HepG2 (cell line): ENCODE measurements at places on chromosomes 1 and 21. TPM values are rescaled to one million over a fixed set of nuclear protein-coding genes. Genes with fewer than 3 reads are reported as not detected.
A peak's percentile ranks its signal among the peaks of the same experiment; 100 is the strongest.

DNA sequence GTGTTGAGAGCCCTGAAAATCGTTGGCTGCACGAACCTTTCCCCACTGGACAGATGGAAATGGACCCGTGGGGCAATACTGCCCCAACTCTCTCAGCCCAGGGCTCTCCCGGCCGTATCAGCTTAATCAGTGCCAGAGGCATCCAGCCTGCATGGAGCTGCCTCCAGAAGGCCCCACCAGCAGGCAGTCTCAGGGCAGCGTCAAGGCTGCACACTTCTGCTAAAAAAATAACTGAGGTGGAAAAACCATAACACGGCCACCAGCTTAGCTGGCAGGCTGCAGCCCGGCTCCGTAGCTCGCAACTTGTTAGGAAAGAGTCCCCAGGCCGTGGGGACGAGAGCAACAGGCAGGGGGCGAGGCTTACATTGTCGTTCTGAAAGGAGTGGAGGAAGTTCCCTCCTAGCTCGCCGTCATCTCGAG is 27.9 kb downstream of the MRPL37 start:
- DNase-seq = no peak

Gene DMRTB1
- polyA plus RNA-seq = not detected in 2 replicates

Gene KIF26B
- 0.08 and 0.09 TPM in 2 replicates for polyA plus RNA-seq

DNA sequence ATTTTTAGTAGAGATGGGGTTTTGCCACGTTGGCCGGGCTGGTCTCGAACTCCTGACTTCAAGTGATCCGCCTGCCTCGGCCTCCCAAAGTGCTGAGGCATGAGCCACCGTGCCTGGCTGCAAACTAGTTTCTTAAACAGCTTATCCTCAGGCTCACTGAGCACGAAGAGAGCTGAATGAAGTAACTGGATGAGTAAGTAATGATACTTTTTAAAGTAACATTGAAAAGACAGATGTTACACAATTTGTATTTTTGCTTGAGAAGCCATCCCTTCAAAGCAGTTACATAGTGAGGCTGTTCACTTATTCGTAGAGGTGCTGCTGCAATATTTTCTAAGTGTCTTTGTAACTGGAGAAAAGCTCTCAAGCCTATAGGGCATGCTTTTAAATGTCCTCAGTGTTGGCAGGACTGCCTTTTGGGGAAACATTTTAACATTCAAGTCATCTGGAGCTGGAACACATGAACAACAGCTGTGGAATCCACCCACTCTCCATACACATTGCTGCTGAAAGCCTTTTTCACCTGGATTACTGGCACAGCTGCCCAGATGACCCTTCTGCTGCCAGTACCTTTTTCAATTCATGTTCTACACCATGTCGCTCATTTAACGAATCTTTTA is 2.7 kb upstream of the YBX1 start:
- DNase-seq = no peak

GRCh38 chr21:44615911-44616590 is 4.2 kb downstream of the KRTAP10-8 start:
- DNase-seq = no peak

DNA sequence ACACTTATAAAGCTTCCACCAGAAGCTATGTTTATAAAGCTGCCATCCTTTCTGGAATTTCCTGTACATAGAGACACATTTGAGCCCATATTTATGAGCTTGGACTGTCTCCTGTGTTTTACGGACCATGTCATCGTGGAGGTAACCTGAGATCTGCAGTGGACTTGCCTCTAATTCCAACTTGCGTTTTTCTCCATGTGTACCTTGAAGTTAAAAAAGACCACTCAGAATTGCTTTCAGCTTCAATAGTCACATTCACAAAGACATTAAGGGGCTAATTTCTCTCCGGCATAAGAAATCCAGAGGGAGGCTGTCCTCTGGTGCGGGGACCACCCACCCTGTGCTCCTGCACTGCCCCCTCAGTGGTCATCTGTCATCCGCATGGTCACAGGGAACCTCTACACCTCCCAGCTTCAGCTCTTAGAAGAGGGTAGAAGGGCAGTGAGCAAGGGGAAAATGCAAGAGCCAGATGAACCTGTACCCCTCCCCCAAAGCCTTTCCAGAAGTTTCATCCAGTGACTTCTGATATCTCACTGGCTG is 521.4 kb upstream of the CAMK1G start:
- DNase-seq = no peak

Gene CLDN8
- polyA plus RNA-seq = not detected in 2 replicates

- DNase-seq = no peak
Measured at GRCh38 chr1:204705888-204706837, 20.6 kb upstream of the LRRN2 start.

- DNase-seq = no peak
Measured at GRCh38 chr1:226360106-226360746, 47.7 kb downstream of the PARP1 start.

DNA sequence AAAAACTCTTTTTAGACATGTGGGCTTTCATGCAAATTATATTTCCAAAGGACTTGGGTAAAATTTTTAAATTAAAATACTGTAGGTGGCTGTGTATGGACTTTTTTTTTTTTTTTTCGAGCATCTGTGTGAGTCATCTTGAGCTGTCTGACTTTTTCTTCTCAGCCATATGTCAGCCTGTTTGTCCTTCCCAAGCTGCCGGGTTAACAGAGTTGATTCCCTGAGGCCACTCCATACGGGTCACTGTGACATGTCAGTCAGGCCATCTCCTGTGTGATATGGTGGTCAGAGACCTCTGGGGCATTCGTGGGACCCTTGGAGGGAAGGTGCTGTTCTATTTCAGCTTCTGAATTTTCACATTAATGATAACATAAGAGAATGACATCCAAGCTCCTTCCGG is 148.3 kb downstream of the KCNJ6 start:
- no peak for DNase-seq

DNA sequence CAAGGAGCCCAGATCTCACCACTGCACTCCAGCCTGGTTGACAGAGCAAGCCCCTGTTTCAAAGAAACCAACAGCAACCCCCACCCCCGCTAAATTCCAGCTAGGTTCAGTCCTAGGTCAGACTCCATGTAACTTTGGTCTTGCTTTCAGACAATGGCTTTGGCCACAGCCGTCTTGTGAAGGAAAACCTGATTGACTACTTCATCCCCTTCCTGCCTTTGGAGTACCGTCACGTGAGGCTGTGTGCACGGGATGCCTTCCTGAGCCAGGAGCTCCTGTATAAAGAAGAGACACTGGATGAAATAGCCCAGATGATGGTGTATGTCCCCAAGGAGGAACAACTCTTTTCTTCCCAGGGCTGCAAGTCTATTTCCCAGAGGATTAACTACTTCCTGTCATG is 12.9 kb downstream of the TOR3A start:
- DNase-seq = no peak

GRCh38 chr1:2796890-2797740 is 4.4 kb downstream of the TTC34 start:
- DNase-seq = no peak

- DNase-seq = no peak
Measured at GRCh38 chr1:62998845-62999649, 215.1 kb downstream of the ATG4C start.

GRCh38 chr1:79369091-79369490 is 362.6 kb upstream of the ADGRL4 start:
- DNase-seq = no peak

DNA sequence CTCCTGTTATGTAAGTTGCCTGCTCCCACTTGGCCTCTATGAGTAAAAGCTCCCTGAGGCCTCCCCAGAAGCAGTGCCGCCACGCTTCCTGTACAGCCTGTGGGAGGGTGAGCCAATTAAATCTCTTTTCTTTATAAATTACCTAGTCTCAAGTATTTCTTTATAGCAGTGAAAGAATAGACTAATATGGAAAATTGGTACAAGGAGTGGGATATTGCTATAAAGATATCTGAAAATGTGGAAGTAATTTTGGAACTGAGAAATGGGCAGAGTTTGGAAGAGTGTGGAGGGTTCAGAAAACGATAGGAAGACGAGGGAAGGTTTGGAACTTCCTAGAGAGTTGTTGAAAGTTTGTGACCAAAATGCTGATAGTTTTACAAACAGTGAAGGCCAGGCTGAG is 572.3 kb downstream of the MATN1 start:
- DNase-seq = no peak

Gene IFI44L
- 0.04 and 0.12 TPM in 2 replicates for polyA plus RNA-seq

Gene C1orf74
- polyA plus RNA-seq = 0.33 and 0.40 TPM in 2 replicates

DNA sequence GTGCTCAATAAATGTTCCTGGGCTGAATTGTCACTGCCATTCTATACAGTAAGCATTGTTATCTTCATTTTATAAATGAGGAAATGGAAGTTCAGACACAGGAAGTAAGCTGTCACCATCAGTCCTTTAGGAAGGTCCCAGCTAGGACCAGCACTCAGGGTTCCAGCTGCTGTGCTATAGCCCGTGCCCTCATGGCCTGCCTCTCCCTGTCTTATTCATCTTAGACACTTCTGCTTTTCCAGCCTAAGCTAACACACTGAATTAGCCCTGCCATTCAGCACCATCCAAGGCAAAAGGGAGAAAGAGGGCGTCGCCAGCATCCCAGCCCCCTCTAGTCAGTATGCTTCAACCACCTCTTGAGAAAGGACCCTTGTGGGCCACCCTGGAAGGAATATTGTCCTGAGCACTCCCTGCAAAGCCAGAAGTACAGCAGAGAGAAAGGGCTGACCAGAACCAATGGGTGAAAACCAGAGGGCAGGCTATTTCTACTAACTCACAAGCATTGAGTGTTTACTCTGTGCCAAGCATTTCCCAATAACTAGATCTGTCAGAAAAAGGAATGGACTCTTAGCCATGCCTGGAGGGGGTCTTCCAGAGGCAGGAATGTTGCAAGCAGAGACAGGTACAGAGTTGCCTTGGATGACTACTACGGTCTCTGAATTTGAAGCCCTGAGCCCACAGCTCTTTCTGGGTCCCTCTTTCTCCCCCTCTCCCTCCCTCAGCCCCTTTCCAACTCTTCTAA is 77.9 kb upstream of the NFIA start:
- no peak for DNase-seq

DNA sequence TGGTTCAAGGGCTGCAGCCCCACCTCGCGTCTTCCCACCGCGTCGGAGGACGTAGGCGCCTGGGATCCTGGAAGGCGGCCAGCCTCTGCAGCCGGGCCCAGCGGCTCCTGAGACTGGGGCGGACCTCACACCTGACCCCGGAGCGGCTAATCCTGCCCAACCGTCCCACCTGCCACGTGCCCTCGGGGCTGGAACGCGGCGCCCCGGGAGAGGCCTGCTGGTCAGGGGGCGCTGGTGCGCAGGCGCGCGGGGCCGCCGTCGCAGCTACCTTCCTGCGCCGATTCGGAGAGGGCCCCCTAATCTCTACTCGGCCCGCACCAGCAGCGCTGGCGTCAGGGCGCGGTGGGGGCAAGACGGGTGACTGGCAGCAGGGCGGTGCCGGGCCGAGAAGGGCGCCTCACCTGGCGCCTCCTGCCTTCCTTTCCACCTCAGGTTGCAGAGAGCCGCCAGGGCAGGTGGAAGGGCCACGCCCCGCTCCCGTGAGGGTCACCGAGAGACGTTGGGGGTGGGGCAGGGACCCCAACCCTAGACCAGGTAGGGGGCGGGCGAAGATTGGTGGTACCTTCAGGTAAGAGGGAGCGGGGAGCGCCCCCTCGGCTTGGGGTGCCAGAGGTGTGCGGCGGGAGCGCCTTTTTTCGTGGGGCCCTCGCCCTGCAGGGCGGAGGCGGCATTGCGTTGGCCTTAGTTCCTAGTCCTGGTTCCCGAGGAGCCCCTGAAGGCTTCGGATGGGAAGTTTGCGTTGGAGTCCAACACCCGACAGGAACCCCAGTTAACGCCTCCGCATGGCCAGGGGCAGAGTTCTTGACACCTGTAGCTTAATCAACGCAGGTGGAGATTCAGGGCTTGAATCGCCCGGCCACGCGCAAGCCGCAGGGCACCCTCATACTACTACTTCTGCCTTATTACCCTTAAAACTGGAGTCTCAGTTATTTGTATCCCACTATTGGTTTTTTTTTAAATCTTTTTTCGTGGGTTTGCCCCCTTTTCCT is at the start of gene TDRD5:
Gene TDRD5 (plus strand): TSS at position 241 of the 989 bp plus-strand sequence. CDS start 784 bp downstream, outside the sequence.
- no peak for DNase-seq

DNA sequence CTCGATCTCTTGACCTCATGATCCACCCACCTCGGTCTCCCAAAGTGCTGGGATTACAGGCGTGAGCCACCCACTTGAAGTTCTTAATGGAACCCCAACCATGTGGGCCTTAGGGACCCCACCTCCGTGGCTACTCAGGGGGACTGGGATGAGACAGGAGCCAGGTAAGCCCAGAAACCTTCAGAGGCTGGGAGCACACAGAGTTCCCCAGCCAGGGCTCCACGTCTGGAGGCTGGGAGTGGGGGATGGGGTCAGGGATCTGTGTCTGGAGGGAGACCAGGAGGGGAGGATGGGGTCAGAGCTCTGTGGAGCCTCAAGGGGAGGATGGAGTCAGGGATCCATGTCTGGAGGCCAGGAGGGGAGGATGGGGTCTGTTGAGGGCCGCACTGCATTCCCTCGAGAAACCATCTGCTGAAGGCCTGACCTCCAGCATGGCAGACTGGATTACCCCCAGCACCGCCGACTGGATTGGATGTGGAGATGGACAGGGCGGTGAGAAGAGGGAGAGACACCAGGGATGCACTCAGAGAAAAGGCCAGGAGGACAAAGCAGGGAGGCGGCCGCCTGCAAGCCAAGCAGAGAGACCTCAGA is 2.1 kb upstream of the FTCD start:
- DNase-seq = no peak

DNA sequence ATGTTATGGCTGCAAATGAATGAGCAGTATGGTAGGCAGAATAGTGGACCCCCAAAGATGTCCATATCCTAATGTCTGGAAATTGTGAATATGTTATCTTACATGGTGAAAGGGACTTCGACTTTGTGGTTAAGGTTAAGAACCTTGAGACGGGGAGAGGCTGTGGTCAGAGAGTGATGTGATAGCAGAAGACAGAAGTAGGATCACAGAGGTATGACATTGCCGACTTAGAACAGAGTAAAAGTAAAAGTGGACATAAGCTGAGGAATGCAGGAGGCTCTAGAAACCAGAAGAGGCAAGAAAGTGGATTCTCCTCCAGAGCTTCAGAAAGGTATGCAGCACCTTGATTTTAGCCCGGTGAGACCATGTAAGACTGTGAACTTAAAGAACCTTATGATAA is 74.6 kb downstream of the CTH start:
- no peak for DNase-seq

DNA sequence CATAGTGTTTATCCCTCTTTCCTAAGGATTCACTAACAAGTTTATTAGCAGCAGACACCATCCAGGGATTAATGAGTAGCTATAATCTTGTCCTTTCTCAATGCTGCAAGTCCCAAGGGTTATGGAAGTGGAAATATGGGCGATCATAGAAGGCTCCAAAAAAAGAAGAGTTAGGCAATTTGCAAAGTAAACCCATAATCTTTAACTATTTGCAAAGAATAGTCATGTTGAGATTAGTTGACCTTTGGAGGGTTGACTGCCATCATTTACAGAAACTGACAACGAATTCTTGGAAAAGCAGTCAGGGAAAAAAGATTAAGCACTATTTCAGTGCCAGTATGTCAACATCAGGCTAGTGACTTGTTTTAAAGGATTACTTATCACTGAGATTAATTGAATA is 169.9 kb downstream of the KCNT2 start:
- DNase-seq = peak; percentile 84
